ENCODE measurements at places on chromosomes 16 and 17.

DNA sequence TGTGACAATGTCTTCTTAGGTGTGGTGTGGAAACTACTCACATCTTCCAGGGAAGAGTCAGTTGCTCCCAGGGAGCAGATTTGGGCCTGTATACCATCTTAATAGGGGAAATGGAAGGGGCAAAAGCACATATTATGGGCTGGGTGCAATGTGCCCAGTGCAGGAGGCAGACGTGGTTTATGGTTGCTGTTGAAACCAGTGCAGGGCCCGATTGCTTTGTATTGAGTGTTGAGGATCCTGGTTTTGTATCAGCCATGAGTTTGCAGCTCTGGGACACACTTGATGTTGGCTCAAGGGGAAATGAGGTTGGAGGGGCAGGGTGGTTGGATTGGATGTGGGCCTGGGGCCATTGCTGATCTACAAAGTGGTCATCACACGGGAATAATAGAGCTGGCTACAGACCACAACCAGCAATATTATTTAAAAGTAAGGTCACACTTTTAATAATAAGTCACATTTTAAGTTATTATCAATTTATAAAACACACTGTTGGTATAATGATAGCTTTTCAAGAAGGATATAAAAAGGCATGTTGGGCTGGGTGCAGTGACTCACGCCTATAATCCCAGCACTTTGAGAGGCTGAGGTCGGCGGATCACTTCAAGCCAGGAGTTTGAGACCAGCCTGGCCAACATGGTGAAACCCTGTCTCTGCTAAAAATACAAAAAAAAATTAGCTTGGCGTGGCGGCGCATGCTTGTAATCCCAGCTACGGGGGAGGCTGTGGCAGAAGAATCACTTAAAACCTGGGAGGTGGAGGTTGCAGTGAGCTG lies 302.4 kb downstream of the SEC14L1 start:
- DNase-seq, result no peak

DNA sequence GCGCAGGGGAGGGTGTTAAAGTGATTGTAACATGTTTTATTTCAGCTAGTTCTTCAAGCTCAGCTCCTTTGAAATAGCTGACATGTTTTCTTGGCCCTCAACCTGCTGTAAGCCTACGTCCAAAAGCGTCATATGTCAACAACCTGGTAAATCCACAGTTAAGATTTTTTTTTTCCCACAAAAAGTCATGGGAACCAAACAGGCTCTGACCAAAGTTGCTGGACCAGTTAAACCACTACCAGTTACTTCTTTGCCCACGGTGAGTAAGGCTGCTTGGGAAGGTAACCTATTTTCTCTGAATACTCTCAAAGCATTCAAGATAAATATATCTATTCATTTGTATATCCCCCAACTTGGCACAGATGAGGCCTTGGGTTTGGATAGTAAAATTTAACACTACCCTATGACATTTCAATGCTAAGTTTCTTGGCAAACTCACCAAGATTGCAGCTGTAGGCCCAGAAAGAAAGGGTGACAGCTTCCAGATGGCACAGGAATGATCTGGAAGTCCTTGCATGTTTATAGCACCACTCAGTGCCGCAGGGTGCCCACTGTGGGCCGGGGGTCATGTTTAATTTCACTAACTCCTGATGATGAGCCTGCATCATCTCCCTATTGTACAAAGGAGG lies 166.2 kb downstream of the XYLT1 start:
- DNase-seq, result no peak

DNA sequence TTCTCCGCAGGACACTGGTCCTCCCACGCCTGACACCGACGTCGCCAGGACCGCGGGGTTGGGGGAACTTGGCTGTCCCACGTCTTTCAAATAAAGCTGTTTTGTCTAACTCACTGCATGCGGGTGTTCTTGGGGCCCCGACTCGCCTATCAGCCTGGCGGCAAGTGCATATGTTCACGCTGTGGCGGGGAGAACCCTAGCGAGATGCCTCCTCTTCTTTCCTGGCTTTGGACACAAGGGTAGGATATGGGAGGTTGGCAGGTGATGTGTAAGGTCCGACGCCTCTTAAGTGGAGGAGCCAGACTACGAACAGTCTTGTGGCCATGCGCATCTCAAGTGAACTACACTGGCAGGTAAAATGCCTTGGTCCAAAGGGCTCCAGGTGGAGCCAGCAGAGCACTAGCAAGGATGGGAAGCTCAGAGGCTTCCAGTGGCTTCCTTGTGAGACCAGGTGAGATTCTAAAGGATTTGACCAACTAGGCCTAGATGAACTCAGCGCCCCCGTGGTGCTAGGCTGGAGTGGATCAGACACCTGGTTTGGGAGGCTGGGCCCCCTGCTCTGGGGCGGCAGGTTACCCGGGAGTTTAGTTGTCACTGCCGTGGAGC lies 873 bp upstream of the RPS2 start:
- DNase-seq, result no peak

GRCh38 chr17:35984140-35984539 lies 2.4 kb downstream of the CCL14 start:
- no peak for DNase-seq

DNA sequence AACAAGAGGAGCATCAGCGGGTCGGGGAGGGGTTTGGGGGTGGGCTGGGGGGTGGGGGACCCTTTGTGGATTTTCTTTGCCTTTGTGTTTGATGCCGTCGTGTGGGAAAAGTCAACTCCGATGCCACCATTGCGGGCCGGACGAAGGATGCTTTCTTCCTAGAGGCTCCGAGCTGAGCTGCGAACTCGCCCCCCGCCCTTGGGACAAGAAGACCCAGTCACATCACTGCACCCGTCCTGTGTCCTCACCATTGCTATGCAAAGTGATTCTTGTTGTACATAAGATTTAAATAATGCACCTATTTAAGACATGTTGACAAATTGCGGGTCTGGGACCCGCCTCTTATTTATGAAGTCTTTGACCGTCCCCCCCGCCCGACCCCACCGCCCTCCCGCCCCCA lies 69.0 kb upstream of the PLCG2 start:
- DNase-seq, result no peak

GRCh38 chr17:78621720-78622490 lies 44.7 kb upstream of the DNAH17 start:
- DNase-seq, result no peak

DNA sequence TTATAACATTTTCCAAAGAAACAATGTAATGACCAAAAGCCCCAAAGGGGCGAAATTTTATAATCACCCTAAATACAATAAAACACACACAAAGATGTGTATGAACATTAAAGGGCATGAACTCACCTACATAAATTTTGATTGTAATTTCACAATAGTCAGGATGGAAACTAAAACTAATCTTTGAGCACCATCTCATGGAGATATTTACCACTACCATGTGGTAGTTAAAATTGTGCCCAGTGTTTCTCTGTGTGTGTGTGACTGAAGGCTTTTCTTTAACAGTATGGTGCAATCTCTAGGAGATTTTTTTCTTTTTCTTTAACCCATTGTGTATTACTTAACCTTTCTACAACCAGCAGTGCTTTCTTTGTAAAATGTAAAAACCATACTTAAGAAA lies 19.7 kb upstream of the MEIOC start:
- DNase-seq, result peak; percentile 45

Data from AG09309 (cell line).